ENCODE measurements at places on chromosomes 11 and 22.

DNA sequence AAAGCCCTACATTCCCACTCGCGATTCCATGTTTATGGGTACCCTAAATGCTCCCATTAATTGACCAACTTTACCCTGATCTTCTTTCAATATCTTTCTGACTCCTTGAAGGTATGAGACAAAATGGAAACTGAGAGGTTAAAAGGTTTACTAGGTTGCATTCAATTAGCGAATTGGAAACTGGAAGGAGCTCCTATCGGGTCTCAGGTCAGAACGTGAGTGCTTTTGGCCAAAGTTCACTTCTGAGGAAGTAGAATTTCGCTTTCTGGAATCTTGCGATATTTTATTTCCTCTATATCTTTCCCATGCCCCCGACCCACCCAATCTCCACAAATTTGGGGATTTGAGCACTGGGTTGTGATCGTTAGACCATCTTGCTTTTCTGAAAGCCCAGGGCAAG lies 2.6 kb downstream of the EHF start:
- DNase-seq: no peak

DNA sequence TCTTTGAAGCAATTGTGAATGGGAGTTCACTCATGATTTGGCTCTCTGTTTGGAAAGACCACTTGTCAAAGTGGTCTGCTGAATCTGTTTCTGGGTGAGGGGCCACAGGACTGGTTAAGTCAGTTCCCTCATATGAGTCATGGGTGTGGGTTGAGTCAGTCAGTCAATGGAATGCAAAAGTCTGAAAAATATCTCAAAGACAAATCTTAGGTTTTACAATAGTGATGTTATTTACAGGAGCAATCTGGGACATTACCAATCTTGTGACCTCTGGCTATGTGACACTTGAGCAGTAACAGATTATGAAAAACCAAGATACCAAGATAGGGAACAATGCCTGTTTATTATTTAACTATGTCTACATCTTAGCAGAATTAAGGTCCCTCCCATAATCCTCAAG lies 311.6 kb downstream of the AASDHPPT start:
- DNase-seq: no peak

- peak; percentile 0 for DNase-seq
These were observed 4.2 kb downstream of the SCGB1C1 start for GRCh38 chr11:196786-197731.

- no peak for DNase-seq
These were observed 20.8 kb upstream of the LMO2 start for GRCh38 chr11:33912405-33913361.

- DNase-seq: no peak
These were observed 27.0 kb upstream of the PARVG start for GRCh38 chr22:44153710-44154109.

- DNase-seq: no peak
These were observed 20.2 kb upstream of the PTS start for GRCh38 chr11:112206071-112206470.

GRCh38 chr11:98566978-98567377 lies 453.8 kb upstream of the CNTN5 start:
- DNase-seq: no peak

GRCh38 chr11:78706551-78706950 lies 131.9 kb upstream of the NARS2 start:
- DNase-seq: no peak

- no peak for DNase-seq
These were observed 4.0 kb upstream of the TRIM29 start for GRCh38 chr11:120141768-120142423.

- no peak for DNase-seq
These were observed 23.9 kb downstream of the GLB1L2 start for GRCh38 chr11:134355656-134356055.

DNA sequence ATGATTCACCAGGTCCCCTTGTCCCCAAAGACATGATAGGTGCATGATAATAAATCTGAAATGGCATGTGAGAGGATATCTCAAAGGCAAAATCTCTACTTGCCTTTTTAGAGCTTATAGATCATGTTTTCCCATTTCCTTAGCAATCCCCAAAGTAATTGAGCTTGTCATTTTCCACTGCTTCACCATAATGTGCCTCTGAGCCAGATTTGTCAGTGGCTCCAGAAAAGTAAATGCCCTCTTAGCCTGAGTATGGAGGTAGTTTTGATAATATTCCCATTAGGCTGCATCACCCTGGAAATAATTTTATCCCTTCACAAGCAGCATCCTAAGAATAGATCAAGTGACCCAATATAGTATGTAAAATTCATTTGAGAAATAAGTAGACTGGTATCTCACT lies 36.7 kb upstream of the ADSL start:
- no peak for DNase-seq

- no peak for DNase-seq
These were observed 346.8 kb downstream of the ETS1 start for GRCh38 chr11:128240546-128240945.

GRCh38 chr11:127193950-127194349 lies 193.4 kb upstream of the KIRREL3 start:
- no peak for DNase-seq

- no peak for DNase-seq
These were observed 56.9 kb downstream of the PARVA start for GRCh38 chr11:12434325-12434654.

- DNase-seq: no peak
These were observed 31.2 kb downstream of the RAB6A start for GRCh38 chr11:73729594-73730206.

DNA sequence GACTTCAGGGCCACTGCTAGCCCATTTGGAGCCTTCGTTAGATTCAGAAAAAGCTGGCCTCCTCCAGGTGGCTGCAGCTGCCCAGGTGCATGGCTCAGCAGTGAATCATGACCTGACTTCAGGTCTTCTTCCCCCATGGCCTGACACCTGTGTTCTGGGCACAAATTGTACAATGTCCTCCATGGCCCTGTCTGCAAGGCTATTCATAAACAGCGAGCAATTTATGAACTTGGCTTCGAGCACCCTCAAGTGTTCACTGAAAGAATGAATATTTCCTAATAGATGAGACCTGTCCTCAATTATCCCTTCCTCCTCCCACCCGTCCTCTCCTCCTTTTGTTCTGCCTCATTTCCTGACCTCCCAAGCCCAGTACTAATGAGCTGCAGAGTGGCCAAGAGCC lies 12.2 kb upstream of the VPS37C start:
- DNase-seq: no peak

GRCh38 chr11:59756558-59756840 lies 1.3 kb downstream of the STX3 start:
- no peak for DNase-seq

DNA sequence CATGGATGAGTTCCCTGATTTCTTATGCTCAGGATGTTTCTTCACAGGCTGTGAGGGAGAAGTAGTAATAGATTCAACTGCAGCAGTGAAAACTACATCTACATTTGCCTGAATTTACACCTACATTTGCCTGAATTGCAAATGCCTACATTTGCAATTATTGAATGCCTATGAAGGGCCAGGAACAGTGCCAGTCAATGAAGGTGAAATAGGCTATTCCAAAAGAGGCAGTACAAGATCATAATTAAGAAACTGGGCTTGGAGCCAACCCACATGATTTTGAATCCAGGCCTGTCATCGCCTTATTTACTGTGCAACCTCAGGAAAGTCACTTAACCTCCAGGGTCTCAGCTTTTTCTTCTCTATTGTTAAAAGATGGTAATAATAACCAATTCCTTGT lies 1353.3 kb downstream of the FAM181B start:
- DNase-seq: no peak

DNA sequence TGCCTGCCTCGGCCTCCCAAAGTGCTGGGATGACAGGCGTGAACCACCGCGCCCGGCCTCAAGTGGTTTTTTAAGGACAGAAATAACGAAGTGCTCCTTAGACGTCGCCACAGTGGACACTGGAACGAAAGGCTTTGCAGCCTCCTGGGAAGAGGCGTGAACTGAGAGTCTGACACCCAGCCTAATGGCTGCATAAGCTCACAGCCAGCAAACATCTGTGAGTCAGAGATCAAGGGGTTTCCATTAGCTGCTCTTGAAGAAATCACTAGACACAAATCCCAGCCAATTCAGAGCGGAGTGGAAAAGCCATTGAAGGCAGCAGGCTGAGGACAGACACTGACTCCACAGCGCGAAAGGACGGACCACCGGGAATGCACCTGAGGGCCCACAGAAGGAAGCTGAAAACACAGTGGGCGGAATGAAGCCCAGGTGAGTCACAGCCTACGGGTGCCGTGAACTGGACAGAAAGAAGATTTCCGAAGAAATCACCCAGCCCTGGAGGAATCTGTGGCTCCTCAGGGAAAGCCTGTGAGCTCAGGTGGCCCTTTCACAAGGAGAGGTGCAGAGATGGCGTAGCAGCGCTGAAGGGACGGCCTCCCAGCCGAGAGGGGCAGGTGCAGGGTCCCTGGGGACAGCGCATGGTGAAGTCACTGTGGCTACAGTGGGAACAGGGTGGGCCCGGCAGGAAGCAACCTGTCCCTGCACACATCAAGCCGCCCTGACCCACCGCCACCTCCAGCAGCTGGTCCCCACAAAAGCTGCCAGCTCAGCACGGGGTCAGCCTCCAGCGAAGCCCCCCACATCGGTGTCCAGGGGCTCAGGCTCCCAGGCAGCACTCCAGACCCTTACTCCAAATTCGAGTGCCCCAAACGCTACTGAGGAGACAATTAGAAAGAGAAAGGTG lies 11.6 kb downstream of the LMNTD2 start:
- no peak for DNase-seq

DNA sequence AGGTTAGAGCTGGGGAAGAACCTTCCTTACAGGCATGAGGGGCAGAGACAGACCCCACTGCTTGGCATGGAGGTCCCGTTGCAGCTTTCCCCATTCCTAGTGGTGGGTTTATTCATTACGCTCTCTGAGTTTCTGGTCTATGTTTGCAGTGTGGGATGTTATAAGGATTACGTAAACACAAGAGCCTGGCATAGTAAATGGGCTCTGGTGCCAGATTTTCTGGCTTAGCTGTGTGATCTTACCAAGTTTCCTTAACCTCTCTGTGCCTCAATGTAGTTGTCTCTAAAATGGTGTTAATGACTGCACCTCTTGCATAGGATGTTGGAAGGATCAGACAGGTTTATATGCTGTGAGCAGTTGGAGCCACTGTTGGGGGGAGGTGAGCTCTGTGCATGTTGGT lies 15.1 kb downstream of the DTX4 start:
- no peak for DNase-seq

DNA sequence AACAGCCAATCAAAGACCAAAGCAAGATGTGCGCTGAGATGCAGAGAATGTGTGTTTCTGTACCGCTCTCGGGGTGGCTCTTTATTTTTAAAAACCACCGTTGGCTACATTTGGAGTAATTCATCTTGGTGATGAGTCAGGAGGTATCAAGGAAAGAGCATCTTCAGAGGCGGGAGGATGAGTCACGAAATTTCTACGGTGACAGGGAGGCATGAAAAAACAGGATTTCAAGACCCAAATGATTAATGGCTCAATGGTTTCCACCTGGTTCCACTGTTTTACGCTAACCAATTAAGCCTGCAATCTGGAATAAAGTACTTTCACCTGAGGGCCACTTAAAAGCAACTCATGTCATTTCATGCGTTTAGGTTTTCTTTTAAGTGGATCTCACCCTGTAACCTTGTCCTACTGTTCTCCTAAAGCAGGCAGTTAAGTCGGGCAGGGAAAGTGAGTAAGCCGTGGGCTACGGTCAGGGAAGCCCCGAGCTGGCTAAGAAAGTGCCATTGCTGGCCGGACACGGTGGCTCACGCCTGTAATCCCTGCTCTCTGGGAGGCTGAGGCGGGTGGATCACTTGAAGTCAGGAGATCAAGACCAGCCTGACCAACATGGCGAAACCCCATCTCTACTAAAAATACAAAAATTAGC lies 74.6 kb downstream of the CELSR1 start:
- DNase-seq: no peak

DNA sequence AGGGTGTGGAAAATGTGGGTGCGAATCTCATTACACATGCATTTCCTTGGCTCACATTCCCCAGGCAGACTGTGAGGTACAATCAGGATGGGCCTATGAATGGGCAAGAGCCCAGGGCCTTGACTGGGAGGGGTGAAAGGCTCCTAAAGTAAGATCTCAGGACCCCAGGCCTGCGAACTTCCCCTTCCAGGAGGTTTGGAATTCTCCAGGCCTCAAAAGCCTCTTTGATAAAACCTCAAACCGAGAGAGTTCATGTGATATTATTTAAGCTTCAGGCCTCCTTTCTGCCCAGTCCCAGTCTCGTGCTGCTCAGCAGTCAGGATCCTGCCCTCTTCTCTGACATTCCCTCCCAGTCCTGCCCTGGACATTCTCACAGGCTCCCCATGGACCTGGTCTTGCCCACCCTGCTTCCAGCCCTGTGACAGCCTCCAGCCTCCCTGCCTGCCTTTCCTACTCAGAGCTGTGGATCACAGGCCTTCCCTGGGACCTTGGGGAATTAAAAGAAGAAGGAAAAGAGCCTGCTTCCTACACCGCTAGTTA lies 37.3 kb upstream of the TEAD1 start:
- DNase-seq: no peak

GRCh38 chr11:15764326-15764725 lies 592.0 kb downstream of the SOX6 start:
- DNase-seq: no peak

GRCh38 chr11:67320011-67320410 lies 16.7 kb downstream of the SSH3 start:
- DNase-seq: no peak

DNA sequence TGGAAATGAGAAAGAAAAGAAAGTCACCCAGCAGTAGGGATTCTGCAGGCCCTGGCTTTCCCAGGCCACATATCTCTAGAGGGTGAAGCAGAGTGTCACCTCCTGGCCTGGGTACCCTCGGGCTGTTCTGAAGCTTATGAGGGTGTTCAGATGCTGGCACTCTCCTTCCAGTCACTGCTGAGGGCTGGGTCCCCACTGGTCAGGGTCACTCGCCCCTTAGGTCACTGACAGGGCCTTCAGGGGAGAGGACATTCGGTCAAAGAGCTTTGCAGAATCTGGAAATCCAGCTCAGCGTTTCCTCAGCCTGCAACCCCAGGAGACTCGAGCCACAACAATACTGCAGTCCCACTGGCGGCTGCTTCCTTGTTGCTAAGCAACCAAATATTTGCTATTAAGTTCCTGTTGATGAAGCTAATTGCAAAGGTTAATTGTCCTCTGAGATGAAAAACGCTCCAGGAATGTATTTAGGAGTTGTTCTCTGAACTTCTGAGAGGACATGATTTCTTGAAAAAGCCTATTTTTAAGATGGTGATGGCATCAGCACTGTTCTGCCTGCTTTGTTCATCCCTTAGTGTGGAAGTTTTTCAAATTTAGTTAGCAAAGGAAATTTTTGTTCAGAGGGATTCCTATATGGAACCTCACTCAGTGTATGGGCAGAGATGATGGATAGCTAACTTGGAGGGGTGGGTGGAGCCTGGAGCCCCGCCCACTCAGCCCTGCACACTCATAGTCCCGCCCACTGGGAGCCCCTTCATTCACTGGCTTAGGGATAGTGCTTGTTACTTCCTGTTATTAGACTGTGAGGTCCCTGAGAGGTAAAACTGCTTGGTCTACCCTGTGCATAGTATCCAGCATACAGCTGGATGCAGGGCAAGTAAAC lies 109.2 kb downstream of the CSNK2A3 start:
- DNase-seq: no peak

- DNase-seq: no peak
These were observed 138.1 kb upstream of the ANO3 start for GRCh38 chr11:26193694-26194365.

GRCh38 chr22:43537019-43537585 lies 125.3 kb downstream of the MPPED1 start:
- DNase-seq: no peak

Measured in stimulated activated naive CD8-positive, alpha-beta T cell treated with anti-CD3 and anti-CD28 coated beads, Interleukin-15, amount 100 ng/mL, for 72 hours (primary cell).